Karpas-422 (cell line): ENCODE measurements at places on chromosomes 5 and 9.

DNA sequence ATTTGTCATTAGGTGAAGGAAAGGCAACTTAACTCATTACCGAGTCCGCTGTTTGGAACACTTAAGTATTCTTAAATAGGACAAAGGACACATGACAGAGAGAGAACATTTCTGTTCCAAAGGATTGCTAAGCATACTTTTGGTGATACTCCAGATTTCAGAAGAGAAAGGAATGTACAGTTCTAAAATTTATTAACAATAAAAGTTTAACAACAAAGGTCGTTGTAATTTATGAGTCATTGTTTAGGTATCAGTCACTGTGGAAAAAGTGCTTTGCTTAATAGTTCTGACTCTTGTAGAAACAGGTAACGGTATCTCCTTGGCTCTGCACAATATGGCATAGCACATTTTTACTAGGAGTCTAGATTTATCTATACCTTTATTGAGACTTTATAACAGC, 36.3 kb upstream of the PAM start:
- no peaks in the 10 kb centered on the region for H3K27me3 ChIP-seq
- H3K4me1 ChIP-seq: no peaks in the 10 kb centered on the region
- H3K27ac ChIP-seq: no peak overlapping the region
- no peaks in the 10 kb centered on the region for H3K36me3 ChIP-seq
- DNase-seq: no peak

- no peak overlapping the region for H3K27ac ChIP-seq
- H3K27me3 ChIP-seq: no peaks in the 10 kb centered on the region
- H3K4me1 ChIP-seq: no peaks in the 10 kb centered on the region
- H3K36me3 ChIP-seq: no peaks in the 10 kb centered on the region
- DNase-seq: no peak
These were observed 666.8 kb downstream of the PTPRD start for GRCh38 chr9:9945966-9946365.

GRCh38 chr5:124888622-124889485, 142.4 kb upstream of the ZNF608 start:
- no peak overlapping the region for H3K27ac ChIP-seq
- no peaks in the 10 kb centered on the region for H3K36me3 ChIP-seq
- H3K4me3 ChIP-seq: no peak overlapping the region
- DNase-seq: no peak
- H3K27me3 ChIP-seq: no peaks in the 10 kb centered on the region

DNA sequence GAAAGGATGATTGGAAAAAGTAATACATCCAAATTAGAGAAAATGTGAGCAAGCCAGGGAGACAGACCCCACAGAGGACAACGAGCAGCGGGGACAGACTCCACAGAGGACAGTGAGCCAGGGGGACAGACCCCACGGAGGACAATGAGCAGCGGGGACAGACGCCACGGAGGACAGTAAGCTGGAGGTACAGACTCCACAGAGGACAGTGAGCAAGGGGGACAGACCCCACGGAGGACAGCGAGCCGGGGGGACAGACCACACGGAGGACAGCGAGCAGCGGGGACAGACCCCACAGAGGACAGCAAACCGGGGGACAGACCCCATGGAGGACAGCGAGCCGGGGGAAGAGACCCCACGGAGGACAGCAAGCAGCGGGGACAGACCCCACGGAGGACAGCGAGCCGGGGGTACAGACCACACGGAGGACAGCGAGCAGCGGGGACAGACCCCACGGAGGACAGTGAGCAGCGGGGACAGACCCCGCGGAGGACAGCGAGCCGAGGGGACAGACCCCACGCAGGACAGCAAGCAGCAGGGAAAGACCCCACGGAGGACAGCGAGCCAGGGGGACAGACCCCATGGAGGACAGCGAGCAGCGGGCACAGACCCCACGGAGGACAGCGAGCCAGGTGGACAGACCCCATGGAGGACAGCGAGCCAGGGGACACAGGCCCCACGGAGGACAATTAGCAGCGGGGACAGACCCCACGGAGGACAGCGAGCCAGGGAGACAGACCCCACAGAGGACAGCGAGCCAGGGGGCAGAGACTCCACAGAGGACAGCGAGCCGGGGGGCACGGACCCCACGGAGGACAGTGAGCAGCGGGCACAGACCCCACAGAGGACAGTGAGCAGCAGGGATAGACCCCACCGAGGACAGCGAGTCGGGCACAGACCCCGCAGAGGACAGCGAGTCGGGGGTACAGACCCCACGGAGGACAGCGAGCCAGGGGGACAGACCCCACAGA, 1.9 kb upstream of the ZDHHC11 start:
- H3K4me3 ChIP-seq: no peak overlapping the region
- H3K27me3 ChIP-seq: no peaks in the 10 kb centered on the region
- no peak for DNase-seq
- no peaks in the 10 kb centered on the region for H3K4me1 ChIP-seq

GRCh38 chr5:78691084-78691960, 42.8 kb upstream of the LHFPL2 start:
- H3K36me3 ChIP-seq: no peaks in the 10 kb centered on the region
- no peak overlapping the region for H3K27ac ChIP-seq
- no peaks in the 10 kb centered on the region for H3K4me1 ChIP-seq
- H3K27me3 ChIP-seq: no peaks in the 10 kb centered on the region

GRCh38 chr9:82475584-82476301, 487.2 kb downstream of the SPATA31D1 start:
- H3K36me3 ChIP-seq: no peaks in the 10 kb centered on the region
- H3K27me3 ChIP-seq: no peaks in the 10 kb centered on the region
- no peaks in the 10 kb centered on the region for H3K4me1 ChIP-seq

DNA sequence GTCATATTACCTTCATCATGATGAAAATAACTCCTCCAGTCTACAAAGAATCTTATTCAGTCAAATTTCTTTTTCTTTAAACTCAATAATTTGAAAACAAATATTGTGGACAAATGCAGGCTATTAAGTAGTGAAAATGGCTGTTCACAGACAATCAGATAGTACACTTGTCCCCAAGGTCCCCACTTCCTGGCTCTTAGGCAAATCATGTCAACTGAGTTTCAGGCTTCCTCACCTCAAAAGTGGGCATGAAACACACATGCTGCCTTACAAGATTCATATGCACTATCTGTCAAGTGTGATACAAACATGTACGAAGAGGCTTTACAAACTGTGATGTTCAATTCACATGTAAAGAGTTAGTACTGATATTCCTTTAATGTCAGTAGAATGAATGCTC, 385.2 kb upstream of the SEMA6A start:
- H3K36me3 ChIP-seq: no peaks in the 10 kb centered on the region
- no peak overlapping the region for H3K4me3 ChIP-seq
- H3K27ac ChIP-seq: no peak overlapping the region
- H3K27me3 ChIP-seq: no peaks in the 10 kb centered on the region
- DNase-seq: peak; percentile 48
- H3K4me1 ChIP-seq: peaks cover 10% of the 10 kb centered on the region

DNA sequence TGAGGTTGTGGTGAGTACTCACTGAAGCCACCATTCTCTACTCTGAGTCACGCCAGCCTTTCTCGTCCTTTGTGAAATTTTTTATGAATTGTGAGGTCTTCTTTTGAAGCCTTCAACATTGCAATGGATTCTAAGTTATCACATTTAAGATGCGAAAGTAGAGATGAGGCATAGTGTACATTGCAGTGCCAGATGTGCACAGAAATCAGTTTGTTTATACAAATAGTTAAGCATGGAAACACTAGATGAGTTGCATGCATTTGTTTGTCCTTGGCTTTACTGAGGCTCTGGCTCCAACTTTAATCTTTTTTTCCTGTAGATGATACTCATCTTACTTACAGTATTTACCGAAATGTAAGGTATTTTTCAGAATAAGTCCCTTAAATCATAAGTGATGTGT, 453.7 kb upstream of the RIOK2 start:
- H3K36me3 ChIP-seq: no peaks in the 10 kb centered on the region
- no peak for DNase-seq
- H3K4me3 ChIP-seq: no peak overlapping the region
- H3K27ac ChIP-seq: no peak overlapping the region

DNA sequence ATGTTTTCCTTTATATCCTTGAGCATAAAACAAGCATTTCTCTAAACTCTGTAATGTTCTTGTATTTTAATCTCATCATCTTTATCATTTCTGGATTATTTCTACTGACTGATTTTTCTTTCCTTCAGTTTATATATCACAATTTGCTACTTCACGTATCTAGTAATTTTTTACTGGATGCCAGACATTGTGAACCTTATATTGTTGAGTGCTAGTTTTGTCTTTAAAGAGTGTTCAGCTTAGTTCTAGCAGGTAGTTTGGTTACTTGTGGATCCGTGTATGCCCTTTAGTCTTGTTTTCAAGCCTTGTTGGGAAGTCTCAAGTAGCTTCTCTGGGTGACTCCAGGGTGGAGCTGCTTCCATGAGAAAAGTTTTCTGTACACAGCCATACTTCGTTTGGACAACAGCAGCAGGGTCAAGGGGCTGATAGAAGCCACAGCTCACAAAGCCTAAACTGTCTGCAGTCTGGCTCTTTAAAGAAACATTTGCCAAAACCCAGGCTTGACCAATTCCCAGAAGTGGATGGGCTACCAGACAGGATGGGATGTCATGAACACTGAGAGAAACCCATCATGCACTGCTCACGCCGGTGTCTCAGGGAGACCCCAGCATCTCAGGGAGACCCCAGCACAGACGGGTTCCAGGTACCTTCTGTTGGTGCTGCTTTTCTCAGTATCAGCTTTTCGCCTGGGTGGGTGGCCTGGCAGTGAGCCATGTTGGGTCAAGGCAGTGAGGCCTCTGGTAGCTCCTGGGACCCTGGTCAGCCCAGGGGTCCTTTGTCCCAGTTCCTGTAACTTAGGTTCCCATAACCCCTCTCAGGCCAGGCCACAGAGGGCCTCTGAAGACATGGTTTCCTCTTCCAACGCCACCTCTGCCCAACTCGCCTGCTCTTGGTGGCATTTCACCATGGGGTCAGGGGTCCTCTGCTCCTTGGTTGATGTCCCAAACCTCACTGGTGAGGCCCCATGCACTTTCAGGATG, 29.1 kb downstream of the TRIP13 start:
- H3K4me3 ChIP-seq: no peak overlapping the region
- no peak for DNase-seq
- H3K27ac ChIP-seq: no peak overlapping the region
- H3K4me1 ChIP-seq: no peaks in the 10 kb centered on the region
- H3K36me3 ChIP-seq: 0 out of 2 replicates have a peak, but pooled peaks cover 3% of the 10 kb centered on the region

GRCh38 chr5:61344187-61344944, 12.3 kb downstream of the ZSWIM6 start:
- no peak overlapping the region for H3K4me3 ChIP-seq
- H3K27me3 ChIP-seq: no peaks in the 10 kb centered on the region
- H3K4me1 ChIP-seq: no peaks in the 10 kb centered on the region

GRCh38 chr5:80251636-80252035, 4.2 kb downstream of the SERINC5 start:
- no peaks in the 10 kb centered on the region for H3K36me3 ChIP-seq
- no peaks in the 10 kb centered on the region for H3K27me3 ChIP-seq
- peaks cover 35% of the 10 kb centered on the region for H3K4me1 ChIP-seq
- H3K27ac ChIP-seq: no peak overlapping the region
- DNase-seq: no peak

- H3K36me3 ChIP-seq: no peaks in the 10 kb centered on the region
- no peak overlapping the region for H3K27ac ChIP-seq
- no peaks in the 10 kb centered on the region for H3K27me3 ChIP-seq
- DNase-seq: no peak
- H3K4me3 ChIP-seq: no peak overlapping the region
- H3K4me1 ChIP-seq: peaks cover 51% of the 10 kb centered on the region
These were observed 44.0 kb downstream of the RASA1 start for GRCh38 chr5:87311405-87312279.

GRCh38 chr9:35353731-35354365, 136.1 kb upstream of the RUSC2 start:
- no peaks in the 10 kb centered on the region for H3K4me1 ChIP-seq
- no peak for DNase-seq
- H3K27ac ChIP-seq: no peak overlapping the region
- no peaks in the 10 kb centered on the region for H3K36me3 ChIP-seq
- no peak overlapping the region for H3K4me3 ChIP-seq
- H3K27me3 ChIP-seq: no peaks in the 10 kb centered on the region

GRCh38 chr5:139764886-139765408, 30.7 kb upstream of the PSD2 start:
- no peaks in the 10 kb centered on the region for H3K27me3 ChIP-seq
- no peaks in the 10 kb centered on the region for H3K36me3 ChIP-seq
- no peak for DNase-seq
- H3K4me1 ChIP-seq: peaks cover 12% of the 10 kb centered on the region
- no peak overlapping the region for H3K27ac ChIP-seq

DNA sequence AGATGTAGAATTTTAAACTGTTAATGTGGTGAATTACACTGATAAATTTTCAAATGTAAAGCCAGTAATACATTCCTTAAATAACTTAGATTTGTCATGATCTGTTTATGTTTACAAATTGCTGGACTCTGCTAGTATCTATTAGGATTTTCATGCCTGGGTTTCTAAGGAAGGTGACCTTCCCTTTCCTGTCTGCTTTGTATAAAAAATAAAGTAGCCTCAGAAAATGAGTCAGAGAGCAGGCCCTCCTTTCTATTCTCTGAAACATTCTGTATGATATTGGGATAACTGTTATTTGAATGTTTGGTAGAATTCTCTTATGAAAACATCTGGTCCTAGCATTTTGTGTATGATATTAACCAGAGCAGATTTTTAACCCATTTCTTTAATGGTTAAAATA, 255.3 kb downstream of the SYK start:
- no peaks in the 10 kb centered on the region for H3K27me3 ChIP-seq
- no peak overlapping the region for H3K27ac ChIP-seq
- no peak for DNase-seq
- H3K4me3 ChIP-seq: no peak overlapping the region

GRCh38 chr9:2229109-2229721, 214.1 kb downstream of the SMARCA2 start:
- DNase-seq: peak; percentile 61
- H3K36me3 ChIP-seq: no peaks in the 10 kb centered on the region; the same call in 1 of the 2 replicates
- H3K27me3 ChIP-seq: no peaks in the 10 kb centered on the region
- H3K4me3 ChIP-seq: no peak overlapping the region
- H3K4me1 ChIP-seq: peaks cover 71% of the 10 kb centered on the region

GRCh38 chr9:136722093-136722968, 10.0 kb downstream of the DIPK1B start:
- H3K4me3 ChIP-seq: no peak overlapping the region
- H3K4me1 ChIP-seq: peaks cover 15% of the 10 kb centered on the region
- H3K36me3 ChIP-seq: peaks cover 23% of the 10 kb centered on the region
- H3K27me3 ChIP-seq: no peaks in the 10 kb centered on the region
- H3K27ac ChIP-seq: no peak overlapping the region

- DNase-seq: peak; percentile 98
- H3K27ac ChIP-seq: peak within 1 kb of the TSS; percentile 72
These were observed at the start of gene SET for GRCh38 chr9:128688501-128689292. Gene SET, plus strand, starts transcription at chr9:128689222. Its CDS starts 361 bp downstream, at chr9:128689583.

DNA sequence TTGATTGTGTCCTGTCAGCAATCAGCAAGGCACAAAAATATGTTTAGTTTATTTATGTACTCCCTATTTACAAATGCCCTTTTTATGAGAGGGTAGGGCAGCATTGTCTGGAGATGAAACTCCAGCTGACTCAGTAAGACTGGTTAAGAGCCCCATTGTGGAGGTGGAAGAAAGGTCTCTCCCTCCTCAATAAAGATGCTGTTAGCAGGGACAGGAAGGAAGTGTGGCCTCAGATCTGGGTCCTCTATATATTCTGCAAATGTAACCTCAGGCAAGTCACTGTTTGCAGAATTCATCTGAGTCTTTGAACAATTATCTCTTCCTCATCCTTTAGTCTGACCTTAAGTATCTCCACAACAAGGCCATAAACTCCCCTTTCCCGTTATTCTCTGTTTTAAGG, 48.3 kb upstream of the TRAF1 start:
- no peaks in the 10 kb centered on the region for H3K36me3 ChIP-seq
- no peak overlapping the region for H3K27ac ChIP-seq
- no peak for DNase-seq
- no peaks in the 10 kb centered on the region for H3K27me3 ChIP-seq
- H3K4me1 ChIP-seq: peaks cover 13% of the 10 kb centered on the region
